ENCODE measurements at places on chromosomes 4 and X.

GRCh38 chrX:146921204-146921603, 106.7 kb upstream of the CXorf51A start:
- DNase-seq: no peak

- no peak for DNase-seq
Measured at GRCh38 chrX:19512359-19512758, 2.9 kb downstream of the MAP3K15 start.

GRCh38 chrX:134388161-134389109, 71.5 kb upstream of the HPRT1 start:
- no peak for DNase-seq

GRCh38 chr4:1910643-1911042, 39.5 kb downstream of the NSD2 start:
- DNase-seq: peak; percentile 29

GRCh38 chr4:102612824-102613366, 111.7 kb downstream of the NFKB1 start:
- DNase-seq: peak; percentile 49

- no peak for DNase-seq
Measured at GRCh38 chrX:8692871-8693270, 39.1 kb downstream of the ANOS1 start.

DNA sequence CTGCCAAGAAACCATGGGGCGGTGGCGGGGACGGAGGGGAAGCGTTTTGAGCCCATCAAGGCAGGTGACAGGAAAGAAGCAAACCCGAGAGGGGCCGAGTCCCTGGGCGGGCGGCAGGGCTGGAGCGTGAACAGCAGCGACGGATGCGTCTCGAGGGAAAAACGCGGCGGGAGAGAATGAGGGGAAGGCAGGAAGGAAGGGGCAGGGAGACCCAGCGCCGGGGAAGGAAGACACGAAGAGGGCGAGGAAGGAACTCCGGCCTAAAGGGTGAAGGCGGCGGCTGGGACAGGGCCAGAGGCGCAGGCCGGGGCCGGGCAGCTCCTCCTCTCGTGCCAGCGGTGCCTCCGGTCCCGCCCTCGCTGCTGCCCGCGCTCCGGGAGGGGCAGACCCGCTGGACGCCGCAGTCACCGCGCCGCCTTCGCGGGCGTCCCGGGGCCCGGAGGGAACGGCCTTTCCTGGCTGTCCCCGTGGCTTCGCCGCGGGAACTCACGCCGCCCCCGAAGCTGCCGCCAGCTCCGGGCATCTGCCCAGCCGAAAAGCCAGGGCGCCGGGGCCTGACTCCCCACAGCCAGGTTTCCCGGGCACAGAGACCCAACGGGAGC, 751 bp upstream of the RGS12 start:
- no peak for DNase-seq
